Activated gamma-delta T cell (primary cell): ENCODE measurements at places on chromosomes 7 and 10.

GRCh38 chr7:141203586-141203985, 129.7 kb downstream of the TMEM178B start:
- DNase-seq: no peak

GRCh38 chr7:38311329-38311937, 38.0 kb upstream of the TARP start:
- no peak for DNase-seq

GRCh38 chr10:97025613-97026242, 160.0 kb downstream of the SLIT1 start:
- DNase-seq: no peak

GRCh38 chr10:31789555-31789954, 139.1 kb downstream of the ARHGAP12 start:
- DNase-seq: no peak

- DNase-seq: no peak
Observed at GRCh38 chr10:123595661-123596060, 70.5 kb upstream of the GPR26 start.

DNA sequence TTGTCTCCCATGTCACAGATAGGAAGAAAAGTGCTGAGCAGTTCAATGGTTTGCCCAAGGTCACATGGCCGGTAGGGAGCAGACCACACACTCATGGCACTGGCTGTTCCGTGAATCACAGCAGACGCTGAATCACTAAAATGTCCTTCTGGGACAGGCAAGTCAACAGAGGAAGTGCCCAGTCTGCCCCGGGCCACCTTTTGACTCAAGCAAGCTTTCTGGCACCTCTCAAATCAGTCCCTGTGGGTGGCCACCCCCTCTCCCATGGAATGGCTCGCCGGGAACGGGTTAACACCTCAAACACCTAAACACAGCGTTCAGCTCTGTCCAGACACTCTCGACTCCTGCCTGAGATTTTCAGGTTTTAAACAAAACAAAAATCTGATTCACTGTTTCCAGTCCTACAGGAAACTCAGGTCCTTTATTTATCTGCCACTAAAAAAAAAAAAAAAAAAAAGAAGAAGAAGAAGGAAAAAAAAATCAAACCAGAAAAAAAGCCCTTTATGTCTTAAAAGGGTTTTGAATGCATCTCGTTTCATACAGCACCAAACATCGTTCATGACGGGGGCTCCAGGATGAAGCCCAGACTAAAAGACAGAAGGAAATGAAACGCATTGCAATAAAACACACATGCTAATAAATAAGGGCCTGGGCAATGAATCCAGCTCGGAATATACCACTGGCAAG, 15.5 kb downstream of the CARD11 start:
- no peak for DNase-seq

DNA sequence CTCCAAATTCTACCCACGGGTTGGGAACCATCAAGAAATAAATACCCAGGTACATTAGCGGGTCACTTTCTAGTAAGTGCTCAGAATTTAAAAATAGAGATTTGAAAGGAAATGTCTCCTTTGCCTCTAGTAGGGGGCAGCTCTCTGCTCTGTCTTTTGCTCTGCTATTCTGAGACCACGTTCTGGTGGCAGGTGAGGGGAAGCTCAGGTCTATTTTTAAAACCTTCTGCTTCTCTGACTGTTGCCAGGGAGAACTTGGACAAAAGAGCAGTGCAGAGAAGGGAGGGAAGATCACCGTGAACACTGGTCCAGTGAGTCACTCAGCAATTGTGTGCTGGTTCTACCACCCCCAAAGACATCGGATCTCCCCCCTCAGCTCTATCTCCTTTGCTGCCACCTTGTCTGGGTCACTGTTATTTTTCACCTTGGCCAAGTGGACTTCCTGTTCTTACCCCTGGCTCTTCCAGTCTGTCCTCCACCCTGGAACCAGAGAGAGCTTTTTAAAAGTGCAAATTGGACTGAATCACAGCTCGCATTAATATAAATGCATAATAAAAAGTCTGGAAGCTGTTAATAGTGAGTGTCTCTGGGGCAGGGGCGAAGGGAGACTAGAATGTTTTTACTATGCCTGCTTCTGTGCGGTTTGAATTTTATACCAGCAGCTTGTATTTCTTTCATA, 72.4 kb upstream of the LOXL4 start:
- no peak for DNase-seq

GRCh38 chr10:17316488-17317170, 88.6 kb downstream of the VIM start:
- no peak for DNase-seq

GRCh38 chr7:78350391-78350790, 551.8 kb downstream of the PHTF2 start:
- no peak for DNase-seq

DNA sequence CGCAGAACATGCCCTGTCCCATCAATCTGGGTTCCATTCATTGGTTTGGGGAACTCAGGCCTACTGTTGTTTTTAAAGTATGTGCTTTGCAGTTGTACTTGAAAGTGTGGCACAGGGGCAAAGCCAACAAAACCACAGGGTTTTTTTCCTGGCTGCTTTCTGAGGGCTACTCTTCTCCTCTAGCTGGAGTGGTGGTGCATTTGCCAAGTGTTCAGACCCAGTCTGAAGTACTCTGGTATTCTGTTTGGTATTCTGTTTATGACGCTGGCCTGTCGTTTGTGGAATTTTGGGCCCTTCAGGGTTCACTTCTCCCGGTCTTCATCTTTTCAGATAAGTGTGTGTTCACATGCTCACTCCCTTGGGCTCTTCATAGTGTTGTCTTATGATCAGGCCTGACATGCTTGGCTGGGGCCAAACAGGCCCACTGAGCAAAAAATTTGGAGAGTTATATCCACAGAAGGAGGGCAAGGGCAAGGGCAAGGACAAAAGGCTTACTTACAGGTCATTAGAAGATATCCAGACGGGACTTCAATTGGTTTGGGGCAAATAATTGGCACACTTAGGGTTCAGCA, 26.3 kb downstream of the SLC26A4 start:
- DNase-seq: no peak

GRCh38 chr7:157248659-157249058, 88.1 kb upstream of the DNAJB6 start:
- no peak for DNase-seq

- DNase-seq: no peak
Observed at GRCh38 chr7:106104721-106105260, 7.3 kb downstream of the SYPL1 start.

DNA sequence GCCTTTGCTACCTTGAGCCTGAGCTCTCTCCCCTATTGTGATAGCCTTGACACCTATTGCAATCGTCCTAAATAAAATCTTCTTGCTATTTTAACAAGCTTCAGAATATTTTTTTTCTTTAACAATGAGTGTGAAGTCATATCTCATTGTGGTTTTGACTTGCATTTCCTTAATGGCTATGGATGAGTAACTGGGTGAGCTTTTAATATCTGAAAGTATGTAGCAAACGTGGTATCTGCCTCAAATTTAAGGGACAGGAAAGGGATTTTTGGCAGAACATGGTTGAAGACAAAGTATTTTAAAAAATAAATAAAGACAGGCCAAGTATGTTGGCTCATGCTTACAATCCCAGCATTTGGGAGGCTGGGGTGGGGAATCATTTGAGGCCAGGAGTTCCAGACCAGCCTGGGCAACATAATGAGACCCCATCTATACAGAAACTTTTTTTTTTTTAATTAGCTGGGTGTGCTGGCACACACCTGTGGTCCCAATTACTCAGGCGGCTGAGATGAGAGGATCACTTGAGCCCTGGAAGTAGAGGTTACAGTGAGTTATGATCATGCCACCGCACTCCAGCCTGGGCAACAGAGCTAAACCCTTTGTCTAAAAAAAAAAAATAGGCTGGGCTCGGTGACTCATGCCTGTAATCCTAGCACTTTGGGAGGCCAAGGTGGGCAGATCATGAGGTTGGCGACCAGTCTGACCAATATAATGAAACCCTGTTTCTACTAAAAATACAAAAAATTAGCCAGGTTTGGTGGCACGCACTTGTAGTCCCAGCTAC, 319.3 kb upstream of the NRP1 start:
- DNase-seq: no peak
